Left lung (tissue), 14 donors: ENCODE measurements at places on chromosomes 16 and 17.

DNA sequence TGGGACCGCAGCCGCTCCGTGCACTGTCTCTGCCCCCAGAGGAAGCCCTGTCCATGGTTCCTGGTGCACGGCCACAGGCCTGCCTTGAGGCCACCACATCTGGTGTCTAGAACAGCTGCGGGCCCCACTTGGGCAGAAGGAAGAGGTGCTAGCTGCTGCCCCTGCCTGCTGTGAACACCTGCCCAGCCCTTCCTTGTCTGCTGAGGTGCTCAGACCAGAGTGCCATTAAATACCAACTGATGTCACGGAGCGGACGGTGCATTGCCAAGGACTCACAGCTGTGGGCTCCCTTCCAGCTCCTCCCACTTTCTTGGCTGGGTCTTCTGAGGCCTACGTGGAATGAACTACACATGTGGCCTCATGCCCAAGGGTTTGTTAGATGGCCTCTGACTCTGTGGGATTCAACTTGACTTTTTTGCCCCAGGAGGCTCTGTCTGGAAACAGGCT lies 146.1 kb downstream of the RAB11FIP4 start:
- no peaks in the 10 kb centered on the region for H3K27me3 ChIP-seq
- no peak overlapping the region for H3K27ac ChIP-seq
- H3K4me3 ChIP-seq, result no peak overlapping the region
- peaks cover 6% of the 10 kb centered on the region for H3K4me1 ChIP-seq

DNA sequence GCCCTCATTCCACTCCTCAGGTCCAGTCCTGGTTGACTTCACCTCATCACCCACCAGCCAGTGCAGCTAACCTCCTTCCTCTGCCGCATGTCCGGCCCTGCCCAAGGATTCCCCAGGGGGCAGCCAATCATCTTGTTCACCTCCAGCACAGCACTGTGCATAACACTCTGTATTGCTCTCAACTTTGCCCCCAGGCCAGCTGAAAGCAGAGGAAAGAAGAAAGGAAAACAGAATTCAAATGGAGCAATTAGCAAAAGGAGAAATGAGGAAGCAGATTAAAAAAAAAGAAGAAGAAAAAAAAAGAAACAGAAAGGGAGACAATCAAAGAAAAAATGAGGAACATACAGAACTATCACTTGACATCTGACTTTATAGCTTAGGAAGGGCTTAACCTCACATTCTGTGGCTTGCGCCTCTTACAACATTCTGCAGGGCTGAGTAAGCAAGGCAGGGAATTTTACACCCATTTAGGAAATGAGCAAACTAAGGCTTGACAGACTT lies 26.1 kb downstream of the GAS7 start:
- no peak overlapping the region for H3K4me3 ChIP-seq
- H3K27ac ChIP-seq, result no peak overlapping the region
- H3K27me3 ChIP-seq, result no peaks in the 10 kb centered on the region
- DNase-seq, result no peak
- H3K4me1 ChIP-seq, result peaks cover 36% of the 10 kb centered on the region
- no peaks in the 10 kb centered on the region for H3K36me3 ChIP-seq

DNA sequence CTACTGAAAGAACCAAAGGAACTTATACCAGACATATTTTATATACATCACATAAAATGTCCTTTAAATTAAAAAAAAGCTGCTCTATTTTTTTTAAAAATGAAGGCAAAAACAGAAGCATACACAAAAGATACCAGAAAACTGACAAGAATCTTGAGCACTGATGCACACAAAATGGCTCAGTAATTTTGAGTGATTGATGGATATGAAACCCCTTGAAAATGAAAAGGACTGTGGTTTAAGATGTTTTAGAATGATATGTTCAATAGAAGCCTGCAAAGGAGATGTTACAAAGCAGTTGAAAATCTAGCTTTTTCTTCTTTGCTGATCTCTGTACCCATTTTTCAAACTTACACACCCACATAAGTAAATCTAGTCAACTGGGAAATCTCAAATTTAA lies 2.7 kb downstream of the C16orf87 start:
- no peak for DNase-seq
- H3K36me3 ChIP-seq, result no peaks in the 10 kb centered on the region
- H3K4me1 ChIP-seq, result no peaks in the 10 kb centered on the region
- H3K27me3 ChIP-seq, result no peaks in the 10 kb centered on the region

- no peaks in the 10 kb centered on the region for H3K36me3 ChIP-seq
- no peak for DNase-seq
- H3K27ac ChIP-seq, result no peak overlapping the region
- no peaks in the 10 kb centered on the region for H3K27me3 ChIP-seq
- H3K4me1 ChIP-seq, result no peaks in the 10 kb centered on the region
These were observed 145.5 kb downstream of the MSI2 start for GRCh38 chr17:57401556-57402488.

DNA sequence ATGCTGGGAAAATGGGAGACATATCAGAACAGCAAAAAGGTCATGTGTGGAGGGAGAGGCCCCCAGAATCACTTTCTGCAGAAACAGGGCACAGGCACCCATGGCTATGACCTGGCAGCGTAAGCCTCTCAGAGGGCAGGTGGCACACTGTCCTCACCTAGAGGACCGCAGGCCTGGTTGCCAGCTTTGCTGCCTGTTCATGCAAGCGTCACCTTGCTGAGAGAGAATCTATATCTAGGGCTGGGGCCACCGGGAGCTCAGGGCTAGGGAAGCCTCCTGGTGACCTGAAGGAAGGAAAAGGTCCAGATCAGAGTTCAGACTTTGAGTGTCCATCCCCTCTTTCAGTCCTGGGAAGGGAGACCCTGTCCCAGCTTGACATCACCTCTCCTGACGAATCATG lies 78.7 kb downstream of the GOSR1 start:
- no peak overlapping the region for H3K4me3 ChIP-seq
- DNase-seq, result no peak
- H3K27ac ChIP-seq, result no peak overlapping the region
- H3K36me3 ChIP-seq, result no peaks in the 10 kb centered on the region
- H3K27me3 ChIP-seq, result no peaks in the 10 kb centered on the region

DNA sequence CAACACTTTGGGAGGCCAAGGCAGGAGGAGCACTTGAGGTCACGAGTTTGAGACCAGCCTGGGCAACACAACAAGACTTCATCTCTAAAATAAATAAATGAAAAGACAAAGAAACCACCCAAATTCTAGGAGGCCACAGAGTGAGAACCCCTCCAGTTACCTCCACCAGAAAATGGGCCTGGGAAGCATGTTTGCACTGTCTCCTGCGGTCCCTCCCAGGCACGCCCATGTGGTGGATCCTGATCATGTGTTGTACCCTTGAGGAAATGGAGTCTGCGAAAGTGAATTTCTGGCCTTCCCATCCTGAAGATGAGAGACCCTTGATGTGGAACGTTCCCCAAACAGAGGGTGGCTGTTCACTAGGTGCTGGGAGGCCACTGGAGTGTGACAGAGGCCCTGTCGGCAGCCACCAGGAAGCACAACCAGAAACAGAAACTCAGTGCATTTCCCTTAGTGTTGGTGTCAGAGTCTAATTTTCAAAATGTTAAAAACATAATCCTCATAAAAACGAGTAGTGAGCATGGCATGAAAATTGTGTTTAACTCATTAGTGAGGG lies 19.2 kb upstream of the USP22 start:
- no peak overlapping the region for H3K27ac ChIP-seq
- H3K4me3 ChIP-seq, result no peak overlapping the region
- no peaks in the 10 kb centered on the region for H3K4me1 ChIP-seq
- H3K27me3 ChIP-seq, result no peaks in the 10 kb centered on the region
- DNase-seq, result no peak
- H3K36me3 ChIP-seq, result no peaks in the 10 kb centered on the region

DNA sequence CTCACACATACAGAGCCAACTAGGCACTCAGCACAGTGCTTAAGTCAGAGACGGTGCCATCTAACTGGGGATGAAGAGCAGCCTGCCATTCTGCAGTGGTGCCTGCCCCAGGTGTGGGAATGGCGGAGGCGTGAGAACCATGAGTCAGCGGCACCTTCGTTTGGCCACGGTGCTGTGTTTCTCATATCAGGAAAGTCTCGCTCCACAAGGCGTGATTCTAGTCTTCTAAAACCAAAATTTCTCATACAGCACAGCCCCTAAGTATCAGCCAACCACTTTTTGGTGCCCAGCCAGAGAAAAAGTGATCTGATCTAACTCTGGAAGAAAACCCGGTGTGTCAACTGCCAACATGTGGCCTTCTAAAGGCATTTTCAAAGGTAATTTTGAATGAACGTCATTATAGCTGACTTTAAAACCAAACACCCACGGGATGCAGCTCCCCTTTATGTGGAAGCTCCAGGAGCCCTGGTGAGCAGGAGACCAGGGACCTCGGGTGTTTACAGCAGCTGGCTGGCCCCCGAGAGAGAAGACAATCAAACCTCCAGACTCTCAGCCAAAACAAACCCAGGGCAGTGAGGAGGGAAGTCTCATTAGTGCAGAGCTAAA lies 54.6 kb downstream of the ABCC12 start:
- no peak overlapping the region for H3K27ac ChIP-seq
- no peaks in the 10 kb centered on the region for H3K36me3 ChIP-seq
- H3K4me3 ChIP-seq, result no peak overlapping the region
- no peaks in the 10 kb centered on the region for H3K27me3 ChIP-seq

DNA sequence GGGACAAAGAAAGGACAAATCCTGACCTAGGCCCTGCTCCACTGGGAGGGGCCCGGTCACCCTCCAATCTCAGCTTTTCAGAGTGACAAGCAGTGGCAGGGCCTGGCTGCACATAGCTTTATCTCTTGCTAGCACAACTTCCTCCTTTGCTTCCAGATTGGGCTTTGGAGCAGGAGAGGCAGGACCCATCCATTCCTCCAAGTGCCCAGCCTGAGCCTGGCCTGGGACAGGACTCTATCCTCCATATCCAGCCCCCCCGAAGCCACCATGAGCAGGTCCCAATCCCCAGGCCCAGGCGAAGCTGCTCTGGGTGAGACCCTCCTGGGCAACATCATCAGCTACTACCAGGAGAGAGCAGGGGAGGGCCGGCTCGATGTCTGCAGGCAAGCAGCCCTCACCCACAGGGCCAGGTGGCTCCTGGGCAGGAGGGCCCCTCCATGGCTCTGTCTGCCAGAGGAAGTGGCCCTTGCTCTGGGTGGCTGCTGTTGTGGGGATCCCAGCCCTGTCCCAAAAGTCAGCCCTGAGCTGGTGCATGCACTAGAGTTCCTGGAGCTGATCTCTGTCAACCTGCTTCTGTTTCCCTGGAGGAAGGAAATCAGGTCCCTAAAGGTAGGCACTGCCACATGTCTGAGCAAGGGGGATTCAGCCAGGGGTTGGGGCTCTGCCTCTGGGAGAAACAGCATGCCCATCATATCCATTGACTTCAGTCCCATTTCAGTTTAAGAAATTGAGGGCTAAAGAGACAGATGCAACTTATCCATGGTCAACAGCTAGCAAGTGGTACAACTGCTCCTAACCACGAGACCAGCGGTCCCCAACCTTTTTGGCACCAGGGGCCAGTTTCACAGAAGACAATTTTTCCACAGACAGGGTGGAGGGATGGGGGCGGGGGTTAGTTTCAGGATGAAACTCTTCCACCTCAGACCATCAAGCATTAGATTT lies 58.9 kb downstream of the TK2 start:
- no peak for DNase-seq
- peak overlapping the region; percentile 41 for H3K27ac ChIP-seq
- H3K27me3 ChIP-seq, result no peaks in the 10 kb centered on the region
- H3K4me3 ChIP-seq, result no peak overlapping the region
- no peaks in the 10 kb centered on the region for H3K36me3 ChIP-seq
